ENCODE measurements at places on chromosomes 2 and 18.

DNA sequence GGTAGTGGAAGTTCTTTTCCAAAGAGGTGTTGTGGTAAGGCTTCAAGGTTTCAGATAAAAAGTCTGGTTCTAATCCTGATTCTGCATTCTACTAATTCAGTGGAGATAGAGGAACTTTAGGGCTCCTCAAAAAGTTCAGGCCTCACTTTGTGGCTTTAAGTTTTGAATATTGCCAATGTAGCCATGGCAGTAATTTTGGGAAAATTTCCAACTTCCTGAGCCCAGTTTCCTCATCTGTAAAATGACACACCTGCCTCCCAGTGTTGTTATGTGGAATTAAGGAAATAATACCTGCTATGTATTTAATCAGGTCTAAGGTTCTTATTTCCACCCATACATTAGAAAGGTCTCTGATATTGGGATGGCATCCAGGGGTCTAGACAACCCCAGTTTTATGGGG, 147.6 kb upstream of the ITGA6 start:
- peak; percentile 30 for DNase-seq

DNA sequence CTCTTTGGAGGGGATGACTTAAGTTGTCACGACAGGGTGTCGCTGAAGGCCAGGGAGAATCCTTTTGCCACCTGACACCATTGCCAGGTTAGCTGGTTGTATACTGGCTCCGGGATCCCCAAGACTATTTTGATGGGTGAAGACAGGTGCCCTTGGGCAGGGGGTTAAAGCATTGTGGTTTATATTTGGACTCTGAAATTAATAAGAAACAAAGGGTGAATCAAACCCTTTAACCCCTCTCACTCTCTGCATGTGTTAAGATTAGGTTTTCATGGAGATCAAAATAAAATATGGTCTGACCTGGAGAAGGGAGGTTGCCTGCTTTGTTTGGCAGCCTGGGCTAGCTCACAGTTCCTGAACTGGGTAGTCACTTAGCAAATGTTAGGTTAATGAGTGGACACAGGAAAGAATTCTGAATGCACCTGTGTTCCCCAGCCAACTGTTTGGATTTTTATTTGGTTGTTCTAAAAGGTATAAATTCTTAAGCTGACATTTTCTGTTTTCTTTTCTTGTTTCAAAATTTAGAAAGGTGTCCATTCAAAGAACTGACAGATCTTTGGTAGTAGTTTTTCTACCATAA, 301.7 kb downstream of the KCNS3 start:
- DNase-seq: peak; percentile 17

GRCh38 chr18:32769586-32770053, 3.2 kb downstream of the KLHL14 start:
- DNase-seq: peak; percentile 78

DNA sequence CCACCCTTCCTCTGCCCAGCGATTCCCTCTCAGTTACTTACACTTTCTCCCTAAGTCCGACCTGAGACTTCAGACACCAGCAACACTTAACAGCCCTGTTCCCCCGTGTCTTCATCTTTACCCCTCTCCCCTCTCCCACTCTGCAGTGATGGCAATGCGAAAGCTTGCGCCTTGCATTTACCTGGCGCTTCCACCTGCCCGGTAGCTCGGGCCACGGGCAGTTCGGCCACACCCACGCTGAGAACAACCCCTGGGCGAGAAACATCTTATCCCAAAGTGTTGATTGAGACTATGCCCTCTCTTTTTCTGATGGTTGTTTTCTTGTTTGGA, 558 bp downstream of the DNAJC10 start:
- DNase-seq: peak; percentile 91

- DNase-seq: no peak
These were observed 57.2 kb upstream of the RNU4ATAC start for GRCh38 chr2:121473512-121473911.

GRCh38 chr2:152126664-152127063, 27.8 kb upstream of the CACNB4 start:
- DNase-seq: no peak

DNA sequence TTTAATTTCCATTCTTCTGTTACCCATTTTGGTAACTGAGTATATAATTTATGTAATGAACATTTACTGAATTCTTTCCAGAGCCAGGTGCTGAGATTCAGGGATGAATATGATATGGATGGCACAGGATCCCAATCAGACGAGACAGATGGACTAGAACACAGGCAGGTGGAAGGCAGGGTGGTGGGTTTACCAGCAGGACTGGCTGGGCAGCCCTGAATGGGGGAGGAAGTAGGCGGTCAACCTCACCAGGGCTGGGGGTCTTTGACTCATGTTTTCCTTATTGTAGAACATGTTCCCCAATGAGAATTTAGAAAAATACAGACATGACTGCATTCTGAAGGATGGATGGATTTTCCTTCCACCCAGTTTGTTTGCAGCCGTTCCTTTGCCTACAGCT, 80.3 kb downstream of the CIB4 start:
- DNase-seq: no peak

GRCh38 chr2:110741491-110741980, 9.2 kb downstream of the ACOXL start:
- no peak for DNase-seq

- DNase-seq: no peak
These were observed 234.4 kb downstream of the LPIN1 start for GRCh38 chr2:11980809-11981208.

GRCh38 chr2:105376789-105377240, 22.0 kb downstream of the FHL2 start:
- no peak for DNase-seq

DNA sequence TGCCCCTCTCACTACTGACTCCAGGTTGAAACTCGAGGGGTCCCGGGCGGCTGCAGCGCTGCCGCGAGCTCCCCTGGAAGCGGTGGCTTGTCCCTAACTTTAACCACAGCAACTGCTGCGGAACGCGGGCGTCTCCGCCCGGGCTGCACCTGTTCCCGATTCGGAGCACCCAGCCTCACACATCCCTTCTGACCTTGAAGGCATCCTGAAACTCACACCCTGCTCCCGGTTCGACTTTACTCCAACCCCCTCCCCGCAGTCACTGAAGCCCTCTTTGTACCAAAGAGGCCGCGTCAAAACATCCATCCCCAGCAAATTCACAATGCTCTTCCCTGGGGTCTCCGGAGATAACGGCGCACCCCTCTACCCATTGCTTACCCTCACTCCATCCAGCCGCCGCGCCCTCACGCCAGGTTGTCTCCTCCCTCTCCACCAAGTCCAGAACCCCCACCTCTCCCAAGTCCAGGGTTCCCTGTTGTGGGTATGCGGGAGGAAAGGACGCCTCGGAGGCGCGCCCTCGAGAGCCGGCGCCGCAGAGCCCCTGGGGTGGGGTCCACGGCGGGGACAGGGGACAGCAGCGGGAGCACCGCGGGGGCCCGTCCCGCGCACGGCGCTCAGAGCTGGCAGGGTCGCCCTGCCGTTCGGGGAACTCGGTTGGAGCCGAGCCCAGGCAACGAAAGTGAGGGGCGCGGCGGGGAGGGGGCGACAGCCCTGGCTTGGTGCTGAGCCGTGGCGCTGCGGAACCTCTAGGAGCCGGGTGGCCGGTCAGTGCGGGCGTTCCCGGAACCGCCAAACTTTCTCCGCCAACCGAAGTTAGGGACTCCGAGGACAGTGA, 934 bp downstream of the MYO5B start:
- DNase-seq: peak; percentile 71

GRCh38 chr18:40437517-40437916, 1517.5 kb upstream of the PIK3C3 start:
- DNase-seq: peak; percentile 3

All from DMS53 (cell line).